ENCODE measurements at places on chromosomes 5 and 9.

DNA sequence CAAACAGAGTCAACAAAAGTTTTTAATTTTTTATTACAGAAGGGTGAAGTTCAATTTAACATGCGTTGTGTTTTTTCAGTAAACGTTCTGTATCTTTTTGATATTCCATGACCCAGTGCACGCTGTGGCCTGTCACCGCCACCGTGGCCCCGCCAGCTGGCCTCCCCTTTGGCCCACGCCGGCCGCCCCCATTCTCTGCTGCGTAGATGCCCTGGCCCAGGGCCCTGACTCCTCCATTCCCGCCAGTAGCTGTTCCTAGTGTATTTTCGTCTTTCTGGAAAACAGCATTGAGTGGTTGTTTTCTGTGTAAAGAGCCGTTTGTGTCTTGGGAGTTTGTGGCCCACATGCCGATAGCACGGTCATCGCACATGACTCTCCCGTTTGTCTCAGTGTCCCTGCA lies 6.1 kb downstream of the RNU6ATAC start:
- no peak for DNase-seq

- DNase-seq, result no peak
Observed at GRCh38 chr5:68746220-68746619, 347.6 kb upstream of the SLC30A5 start.

DNA sequence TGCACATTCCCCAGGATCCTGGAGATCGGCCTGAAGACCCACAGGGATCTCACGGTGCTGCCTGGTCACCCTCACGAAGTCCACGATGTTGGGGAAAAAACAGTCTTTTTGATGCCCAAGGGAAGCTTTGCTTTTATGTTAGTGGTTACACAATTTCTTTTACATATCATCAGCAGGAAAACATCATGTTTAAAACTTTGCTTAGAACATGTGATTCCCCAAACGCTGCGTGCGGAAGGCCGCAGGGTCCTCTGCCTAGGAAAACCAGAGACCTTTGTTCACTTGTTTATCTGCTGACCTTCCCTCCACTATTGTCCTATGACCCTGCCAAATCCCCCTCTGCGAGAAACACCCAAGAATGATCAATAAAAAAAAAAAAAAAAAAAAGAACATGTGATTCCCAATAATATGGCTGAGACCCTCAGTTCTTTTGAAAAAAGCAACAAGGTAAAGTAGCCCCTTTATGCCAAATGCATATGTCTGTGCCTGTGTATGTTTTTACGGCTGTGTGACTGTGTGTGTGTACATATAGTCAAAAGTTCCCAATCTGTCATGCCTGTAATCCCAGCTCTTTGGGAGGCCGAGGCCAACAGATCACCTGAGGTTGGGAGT lies 11.5 kb upstream of the AGPAT2 start:
- DNase-seq, result no peak

DNA sequence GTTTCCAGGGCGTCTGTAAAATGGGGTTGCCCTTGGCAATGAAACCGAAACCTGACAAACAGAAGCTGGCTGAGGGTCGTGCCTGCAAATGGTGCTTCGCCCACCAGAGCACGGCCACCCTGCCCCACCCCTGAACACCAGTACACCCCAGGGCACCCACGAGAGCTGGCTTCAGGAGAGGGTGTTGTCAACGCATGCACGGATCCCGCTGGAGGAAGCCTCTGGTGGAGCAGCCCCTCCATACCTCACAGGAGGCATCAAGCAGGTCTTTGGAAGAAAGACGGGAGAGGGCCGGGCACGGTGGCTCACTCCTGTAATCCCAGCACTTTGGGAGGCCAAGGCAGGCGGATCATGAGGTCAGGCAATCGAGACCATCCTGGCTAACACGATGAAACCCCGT lies 8.6 kb downstream of the SLC6A3 start:
- no peak for DNase-seq

- DNase-seq, result no peak
Observed at GRCh38 chr5:147560718-147561331, 51.0 kb upstream of the DPYSL3 start.

All from NCI-H187 treated with DMSO at 0.1 percent for 48 hours (cell line).